ENCODE measurements at places on chromosomes 2 and 18. TPM values are rescaled to one million over a fixed set of nuclear protein-coding genes. Genes with fewer than 3 reads are reported as not detected.

Gene PIEZO2
- 3.2 TPM for total RNA-seq

Gene IL1A
- total RNA-seq: 0.92 TPM

Gene SERPINB4
- total RNA-seq: not detected

Gene HEATR5B
- 93.2 TPM for total RNA-seq

Gene RHOB
- 208 TPM for total RNA-seq

Gene CACNB4
- total RNA-seq: 67.8 TPM

Gene ADRA2B
- 0.46 TPM for total RNA-seq

Gene MGAT4A
- 54.0 TPM for total RNA-seq

Gene ACTG2
- total RNA-seq: 0.23 TPM

Gene PARD3B
- 16.8 TPM for total RNA-seq

Gene VWA3B
- total RNA-seq: 2.8 TPM

Gene GALR1
- total RNA-seq: 7.8 TPM

Gene IL37
- total RNA-seq: not detected

Gene STPG4
- total RNA-seq: not detected

Gene PER2
- 5.1 TPM for total RNA-seq

Gene MDH1B
- 13.4 TPM for total RNA-seq

Gene CNNM4
- 8.1 TPM for total RNA-seq

Gene FAM210A
- total RNA-seq: 36.4 TPM

Gene NT5C1B
- total RNA-seq: not detected

Gene FZD7
- 7.4 TPM for total RNA-seq

Gene IRS1
- total RNA-seq: 10.8 TPM

Gene NPAS2
- 10.6 TPM for total RNA-seq

Gene FTCDNL1
- total RNA-seq: 4.8 TPM

Gene MORN2
- total RNA-seq: 28.8 TPM

Gene TCF7L1
- 2.3 TPM for total RNA-seq

Gene GALNT14
- 20.5 TPM for total RNA-seq

Gene MYO1B
- total RNA-seq: 90.0 TPM

Gene HAAO
- 1.4 TPM for total RNA-seq

Gene SLC40A1
- total RNA-seq: 51.0 TPM

Gene ERCC3
- 41.3 TPM for total RNA-seq

Gene ALLC
- not detected for total RNA-seq

Gene MAP3K19
- 9.5 TPM for total RNA-seq

Gene ITGB6
- 0.92 TPM for total RNA-seq

Gene INHA
- total RNA-seq: 0.69 TPM

Gene LOXHD1
- 0.23 TPM for total RNA-seq

Gene LCT
- not detected for total RNA-seq

Gene EPHA4
- total RNA-seq: 190 TPM

Measured in diencephalon (tissue), 1 donor.